ENCODE measurements at places on chromosomes 3 and 15.

- no peak for DNase-seq
Observed at GRCh38 chr3:111856501-111856900, 2.6 kb upstream of the PHLDB2 start.

DNA sequence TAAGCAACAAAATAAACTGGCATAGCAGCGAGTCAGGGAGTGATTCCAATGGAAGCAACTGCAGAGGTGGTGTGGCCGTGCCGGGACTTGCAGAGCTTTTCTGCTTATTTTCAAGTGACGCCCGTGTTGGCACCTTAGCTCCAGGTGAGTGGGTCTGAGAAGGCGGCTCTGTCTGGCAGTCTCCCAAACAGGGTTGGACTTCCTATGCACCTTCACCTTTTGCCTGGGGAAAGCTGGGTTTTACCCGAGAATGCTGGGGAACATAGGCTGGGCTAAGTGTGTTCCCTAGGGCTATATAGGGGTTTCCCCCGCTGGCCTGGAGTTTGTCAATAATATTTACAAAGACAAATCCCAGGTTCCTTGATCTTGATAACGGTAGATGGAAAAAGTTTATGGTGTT is 179.9 kb upstream of the TBL1XR1 start:
- no peak for DNase-seq

DNA sequence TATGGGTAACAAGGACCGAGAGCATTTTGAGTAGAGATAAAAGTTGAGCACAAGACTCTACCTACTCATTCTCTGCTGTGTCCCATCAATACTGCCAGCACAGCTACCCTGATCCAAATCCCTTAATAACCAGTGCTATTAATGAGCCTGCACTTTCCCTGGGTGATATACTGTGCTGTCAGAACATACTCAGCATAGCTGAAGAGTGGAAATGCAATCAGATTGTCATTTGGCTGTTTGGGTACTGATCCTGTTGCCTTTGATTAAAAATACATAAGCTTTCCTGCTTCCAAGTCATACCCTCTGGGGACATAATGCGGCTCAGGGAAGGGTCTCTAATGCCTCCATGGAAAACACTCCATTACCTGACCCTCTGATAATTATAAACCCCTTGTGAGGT is 917.5 kb downstream of the SQOR start:
- no peak for DNase-seq

DNA sequence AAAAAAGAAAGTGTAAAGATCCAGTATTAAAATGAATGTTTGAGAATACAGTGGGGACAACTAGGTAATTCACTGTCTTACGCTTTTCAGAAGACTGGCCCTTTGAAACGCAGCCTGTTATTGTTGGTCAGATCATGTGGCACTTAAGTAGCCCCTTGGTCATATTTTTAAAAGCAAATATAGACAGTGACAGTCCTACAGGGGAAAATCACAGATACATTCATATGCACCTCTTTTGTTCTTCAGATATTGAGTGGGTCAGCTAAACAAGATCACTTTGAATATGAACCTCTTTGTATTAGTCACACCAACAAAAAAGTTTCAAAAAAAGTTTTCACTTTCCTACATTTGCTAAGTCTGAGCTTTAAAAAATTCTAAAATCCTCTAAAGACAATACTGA is 36.0 kb downstream of the TIGIT start:
- no peak for DNase-seq

- DNase-seq, result no peak
Observed at GRCh38 chr3:193483988-193484539, 70.6 kb downstream of the ATP13A4 start.

Measured in activated T-helper 9 cell treated with anti-CD3 and anti-CD28 coated beads, Interleukin-2, amount 50 U/mL, for 16 hours (primary cell).